ENCODE measurements at places on chromosomes 2 and 18.

DNA sequence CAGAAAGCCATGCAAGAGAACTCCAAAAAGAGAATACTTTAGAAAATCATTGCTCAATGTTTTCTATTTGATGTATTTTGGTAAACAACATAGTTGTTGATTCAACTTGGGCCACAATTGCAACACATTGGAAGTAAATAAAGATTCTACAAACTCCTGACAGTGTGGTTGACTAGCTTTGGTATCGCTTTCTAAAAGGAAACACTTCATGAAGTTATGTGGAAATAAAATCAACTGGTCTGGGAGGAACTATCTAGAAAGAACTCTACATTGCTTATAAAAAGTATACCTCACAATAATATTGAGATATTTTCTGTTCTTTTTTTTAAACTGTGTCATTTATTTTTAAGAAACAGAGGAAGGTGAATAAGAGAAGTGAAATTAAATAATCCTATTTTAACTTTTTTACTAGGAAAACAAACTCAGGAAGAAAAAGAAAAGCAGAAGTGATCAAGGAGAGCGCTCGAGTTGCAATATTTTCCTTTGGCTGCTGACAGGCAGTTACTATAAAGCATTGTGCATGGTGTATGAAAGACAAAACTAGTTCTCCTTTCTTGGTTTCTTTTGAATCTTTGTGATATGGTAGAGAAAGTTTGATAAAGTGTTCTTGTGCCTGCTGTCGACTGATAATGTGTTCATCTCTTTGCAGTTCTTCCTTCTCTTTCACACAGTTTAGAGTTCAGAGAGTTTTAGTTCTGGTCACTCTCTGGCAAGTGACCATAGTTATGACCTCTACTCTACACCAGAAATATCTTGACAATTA, 3.0 kb downstream of the DHRS9 start:
- no peak for DNase-seq

DNA sequence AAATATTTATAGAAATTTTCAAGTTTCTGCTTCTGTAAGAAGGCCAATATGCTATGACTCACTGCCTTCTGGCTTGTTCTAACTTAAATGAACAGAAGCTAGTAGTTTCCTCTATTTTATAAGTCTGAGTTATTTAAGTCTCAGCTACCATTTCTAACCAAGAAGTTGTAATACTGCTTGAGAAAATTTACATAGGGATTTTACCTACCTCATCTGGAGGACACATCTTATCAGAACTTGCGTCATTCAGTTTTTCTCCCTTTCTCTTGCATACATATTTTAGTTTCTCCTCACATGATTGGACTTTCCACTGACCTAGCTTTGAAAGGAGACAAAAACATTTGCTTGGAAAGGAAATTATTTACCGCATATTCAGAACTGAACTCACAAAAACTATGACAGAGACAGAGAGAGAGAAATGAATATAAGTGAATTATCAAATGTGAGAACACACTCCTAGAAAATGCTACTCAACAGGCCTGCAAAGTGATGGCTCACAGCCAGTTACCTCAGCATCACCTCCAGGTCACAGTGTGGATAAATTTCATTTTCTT, 81.1 kb upstream of the CD302 start:
- DNase-seq, result no peak

- no peak for DNase-seq
Observed at GRCh38 chr2:241808051-241808720, 807 bp upstream of the NEU4 start.

DNA sequence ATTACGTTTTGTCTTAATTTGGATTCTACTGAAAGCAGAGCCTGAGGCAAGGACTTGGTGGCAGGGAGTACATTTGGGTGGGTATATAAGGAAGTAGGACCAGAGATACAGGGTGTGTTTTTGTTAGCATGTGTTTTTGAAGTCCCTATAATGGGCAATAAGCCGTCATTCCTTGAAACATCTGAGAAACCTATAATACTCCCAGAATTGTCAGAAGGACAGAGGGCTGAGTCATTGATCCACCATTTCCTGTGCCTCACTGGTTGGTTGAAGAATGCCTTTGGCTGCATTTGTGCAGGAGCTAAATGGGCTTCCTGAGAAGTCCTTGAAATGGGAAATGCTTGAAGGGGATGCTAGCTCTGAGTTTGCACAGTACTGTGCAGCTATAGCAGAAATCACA, 281.8 kb upstream of the ZEB2 start:
- DNase-seq, result no peak

DNA sequence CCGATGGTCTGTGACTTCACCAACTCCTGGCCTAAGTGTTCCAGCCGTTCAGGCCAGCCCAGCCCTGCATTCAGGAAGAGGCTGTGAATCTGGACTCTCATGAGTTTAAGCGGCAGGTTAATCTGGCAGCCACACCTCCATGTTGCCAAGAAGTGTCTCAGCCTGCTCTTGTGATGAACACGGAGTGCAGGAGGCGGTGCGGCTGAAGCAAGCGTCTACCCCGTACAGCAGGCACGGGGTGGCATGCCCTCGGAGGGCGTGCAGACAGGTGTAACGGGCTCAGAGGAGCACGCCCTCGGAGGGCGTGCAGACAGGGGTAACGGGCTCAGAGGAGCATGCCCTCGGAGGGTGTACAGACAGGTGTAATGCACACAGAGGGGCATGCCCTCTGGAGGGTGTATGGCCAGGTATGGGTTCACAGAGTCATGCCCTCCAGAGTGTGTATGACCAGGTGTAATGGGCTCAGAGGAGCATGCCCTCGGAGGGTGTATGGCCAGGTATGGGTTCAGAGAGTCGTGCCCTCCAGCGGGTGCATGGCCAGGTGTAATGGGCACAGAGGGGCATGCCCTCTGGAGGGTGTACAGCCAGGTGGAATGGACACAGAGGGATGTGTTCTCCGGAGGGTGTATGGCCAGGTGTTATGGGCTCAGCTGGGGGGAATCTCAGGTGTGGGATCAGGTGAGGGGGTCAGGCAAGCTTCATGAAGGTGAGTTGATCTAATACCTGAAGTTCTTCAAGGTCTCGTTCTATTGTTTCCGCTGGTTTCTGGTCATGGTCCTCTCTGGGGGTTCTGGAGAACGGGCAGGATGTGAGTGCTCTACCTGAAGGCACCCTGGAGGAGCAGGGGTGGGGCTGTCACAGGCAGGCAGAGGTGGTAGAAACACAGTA, 22.6 kb downstream of the CROCC2 start:
- DNase-seq, result no peak

DNA sequence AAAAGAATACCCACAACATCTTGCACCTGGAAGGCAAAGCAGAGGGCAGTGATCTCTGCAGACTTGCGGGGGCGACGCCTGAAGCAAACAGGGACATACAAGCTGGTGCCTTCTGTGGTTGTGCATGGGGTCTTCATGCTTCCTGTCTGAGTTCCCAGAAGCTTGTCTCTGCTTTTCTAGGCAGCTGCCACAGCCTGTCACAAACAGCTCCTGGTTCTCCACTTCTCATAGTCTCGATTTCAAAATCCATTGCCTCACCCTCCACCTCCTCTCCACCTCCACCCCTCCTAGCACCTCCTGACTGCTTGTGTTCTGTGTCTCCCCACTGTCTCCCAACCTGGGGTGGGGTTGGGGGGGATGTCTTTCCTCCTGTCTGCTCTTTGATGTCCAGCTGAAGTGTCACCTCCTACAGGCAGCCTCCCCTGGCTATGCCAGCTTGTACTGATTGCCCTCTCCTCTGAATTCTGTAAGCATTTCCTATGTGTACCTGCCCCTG, 1.7 kb upstream of the PROC start:
- DNase-seq, result no peak

- no peak for DNase-seq
Observed at GRCh38 chr2:136246086-136246669, 128.2 kb upstream of the CXCR4 start.

DNA sequence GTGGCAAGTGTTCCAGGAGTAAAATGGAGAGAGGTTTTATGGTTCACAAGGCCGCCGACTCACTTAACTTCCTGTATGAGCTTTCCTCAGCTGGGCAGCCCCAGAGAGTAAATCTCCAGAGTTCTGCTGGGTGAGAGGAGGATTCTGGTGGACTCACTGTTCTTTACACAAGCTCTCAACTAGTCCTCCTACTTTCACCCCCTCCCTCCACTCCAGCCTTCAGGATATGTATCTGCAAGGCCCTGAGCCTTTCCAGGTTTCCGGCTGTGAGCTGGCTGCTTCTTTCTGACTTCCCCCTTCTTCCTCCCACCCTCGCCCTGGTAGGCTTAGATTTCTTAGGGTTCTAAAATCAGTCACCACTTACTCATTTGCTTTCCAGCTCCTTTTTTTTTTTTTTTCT, 34.0 kb downstream of the EML6 start:
- no peak for DNase-seq

- no peak for DNase-seq
Observed at GRCh38 chr2:176234156-176234555, 35.1 kb upstream of the MTX2 start.

GRCh38 chr2:196200557-196200956, 29.2 kb upstream of the STK17B start:
- no peak for DNase-seq

- no peak for DNase-seq
Observed at GRCh38 chr18:46400449-46400848, 256.6 kb downstream of the LOXHD1 start.

- no peak for DNase-seq
Observed at GRCh38 chr2:30038419-30038818, 108.4 kb upstream of the YPEL5 start.

- no peak for DNase-seq
Observed at GRCh38 chr18:52953387-52953786, 613.4 kb downstream of the DCC start.

DNA sequence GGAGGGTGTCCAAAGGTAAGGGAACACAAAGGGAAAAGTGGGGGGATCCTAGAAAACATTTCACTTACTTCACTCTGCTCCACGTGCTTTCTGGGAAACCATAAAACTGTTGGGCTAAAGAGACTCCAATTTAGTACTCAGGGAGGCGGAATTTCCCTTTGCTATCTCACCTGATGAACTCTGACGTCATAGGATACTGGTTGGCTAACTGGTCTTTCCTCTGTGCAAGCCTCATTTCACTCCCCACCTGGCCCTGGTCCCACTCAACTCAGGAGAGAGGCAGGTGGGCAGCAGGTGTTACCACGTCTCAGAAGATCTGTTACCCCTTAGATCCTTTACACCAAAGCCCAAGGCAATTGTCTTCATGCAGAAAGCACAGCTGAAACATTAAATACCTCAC, 51.8 kb upstream of the PMAIP1 start:
- DNase-seq, result no peak

DNA sequence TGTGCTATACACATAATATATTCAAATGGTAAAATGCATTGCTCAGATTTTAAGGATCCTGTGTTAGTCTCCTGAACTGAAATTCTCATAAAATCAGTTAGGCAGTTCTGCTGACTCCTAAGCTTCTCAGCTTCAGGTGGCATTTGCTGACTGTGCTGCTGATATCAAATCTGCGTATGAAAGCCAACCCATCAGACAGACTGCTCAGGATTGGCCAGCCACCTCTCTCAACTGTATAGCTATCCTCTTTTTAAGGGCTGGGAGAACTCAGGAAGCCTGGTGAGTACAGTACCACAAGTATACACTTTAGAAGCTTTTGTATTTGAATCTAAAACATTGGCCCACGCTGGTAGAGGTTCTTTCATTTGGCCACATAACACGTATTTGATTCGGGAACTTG, 28.7 kb downstream of the PTCD3 start:
- DNase-seq, result no peak

- DNase-seq, result no peak
Observed at GRCh38 chr2:194616334-194616733, 1040.7 kb upstream of the SLC39A10 start.

GRCh38 chr2:207505728-207506127, 24.0 kb upstream of the CREB1 start:
- no peak for DNase-seq

DNA sequence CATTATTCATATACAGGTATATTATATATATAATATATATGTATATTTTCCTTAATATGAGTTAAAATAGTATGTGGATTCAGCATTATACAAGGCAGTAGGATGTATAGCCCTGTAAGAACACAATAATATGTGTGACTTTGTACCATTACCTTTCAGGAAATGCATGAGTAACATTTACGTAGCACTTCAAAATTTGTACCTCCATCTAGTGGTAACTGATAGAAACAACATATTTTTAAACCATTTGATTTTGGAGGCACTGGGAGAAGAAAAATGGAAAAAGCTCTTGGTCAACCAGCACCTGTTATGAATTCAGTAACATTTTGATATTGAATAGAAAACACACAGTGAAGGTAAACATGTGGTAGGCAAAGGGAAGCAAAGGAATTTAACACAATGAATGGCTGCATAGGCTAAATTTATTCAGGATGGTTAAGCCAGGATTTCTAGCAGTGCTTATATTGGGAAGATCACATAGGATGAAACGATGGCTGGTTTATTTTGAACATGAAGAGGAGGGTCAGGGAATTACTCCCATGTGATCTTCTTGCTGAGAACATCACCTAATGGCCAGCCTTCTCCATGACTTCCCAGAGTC, 565.5 kb downstream of the CCDC85A start:
- DNase-seq, result no peak

DNA sequence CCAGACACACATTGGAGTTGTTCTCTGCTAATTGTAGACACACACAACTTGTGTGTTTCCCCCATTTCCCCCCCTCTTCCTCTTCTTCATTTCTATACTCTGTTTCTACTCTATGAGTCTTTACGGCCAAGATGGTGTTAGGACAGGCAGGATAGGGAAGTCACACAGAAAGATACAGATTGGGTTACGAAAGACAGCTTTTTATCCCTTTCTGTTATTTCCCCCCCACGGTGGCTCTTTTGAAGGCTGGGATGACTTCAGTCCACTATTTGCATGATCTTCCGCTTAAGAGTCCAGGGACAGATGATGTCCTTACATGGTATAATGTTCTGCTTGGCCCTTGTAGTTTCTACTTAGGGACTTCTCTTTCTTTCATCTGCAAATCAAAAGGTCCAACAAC, 1.6 kb upstream of the EMILIN2 start:
- DNase-seq, result no peak

- no peak for DNase-seq
Observed at GRCh38 chr2:10329880-10330699, 27.4 kb downstream of the HPCAL1 start.

DNA sequence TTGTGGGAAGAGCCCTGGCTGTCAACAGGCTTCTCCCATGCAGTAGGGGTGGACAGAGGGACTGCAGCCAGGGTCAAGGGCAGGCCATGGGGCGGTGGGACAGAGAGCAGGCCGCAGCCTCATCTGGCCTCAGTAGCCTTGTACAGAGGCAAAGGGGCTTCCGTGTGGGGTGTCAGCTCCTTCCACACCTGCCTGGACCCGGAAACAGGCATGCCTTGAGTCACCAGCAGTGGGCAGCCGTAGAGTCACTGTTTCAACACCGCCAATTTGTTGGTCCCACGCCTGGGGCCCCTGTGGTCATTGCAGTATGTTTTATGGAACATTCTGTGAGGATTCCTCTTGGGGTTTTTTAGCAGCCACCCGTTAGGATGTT, 173.0 kb downstream of the SMAD7 start:
- no peak for DNase-seq

GRCh38 chr2:233011268-233011650, 1.8 kb downstream of the NGEF start:
- DNase-seq, result no peak

DNA sequence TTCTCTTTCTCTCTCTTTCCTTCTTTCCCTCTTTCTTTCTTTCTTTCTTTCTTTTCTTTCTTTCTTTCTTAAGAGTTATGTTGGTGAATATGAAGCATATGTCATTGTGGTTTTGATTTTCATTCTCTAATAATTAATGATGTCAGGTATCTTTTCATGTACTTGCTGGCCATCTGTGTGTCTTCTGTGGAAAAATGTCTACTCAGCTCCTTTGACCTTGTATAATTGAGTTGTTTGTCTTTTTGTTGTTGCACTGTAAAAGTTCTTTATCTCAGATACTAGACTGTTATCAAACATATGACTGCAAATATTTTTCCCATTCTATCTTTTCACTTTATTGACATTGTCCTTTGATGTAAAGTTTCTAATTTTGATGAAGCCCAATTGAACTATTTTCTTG, 645.1 kb downstream of the CNTNAP5 start:
- DNase-seq, result no peak
